Neural crest cell (in vitro differentiated cells): ENCODE measurements at places on chromosomes 5 and 9.

DNA sequence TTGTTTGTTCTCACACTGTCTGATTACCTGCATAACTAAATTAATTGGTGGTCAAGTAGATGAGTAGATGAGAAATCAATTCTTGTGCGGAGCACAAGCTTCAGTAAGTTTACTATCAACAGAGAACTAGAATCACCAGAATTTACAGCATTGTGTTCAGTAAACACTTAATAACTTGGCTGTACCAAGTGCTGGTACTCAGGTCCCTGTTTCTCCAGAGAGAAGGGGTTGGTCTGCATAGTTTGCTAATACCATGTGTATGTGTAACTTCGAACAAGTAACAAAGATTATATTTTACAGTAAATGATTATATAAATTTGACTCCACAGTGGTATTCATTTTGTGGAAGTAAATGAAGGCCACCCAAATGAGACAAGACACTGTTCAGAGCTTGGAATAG, 146.3 kb downstream of the PCSK5 start:
- peak overlapping the region; percentile 43 for H3K27ac ChIP-seq
- DNase-seq: no peak
- H3K4me3 ChIP-seq: no peak overlapping the region
- no peaks in the 10 kb centered on the region for H3K27me3 ChIP-seq
- H3K36me3 ChIP-seq: peaks cover 5% of the 10 kb centered on the region

DNA sequence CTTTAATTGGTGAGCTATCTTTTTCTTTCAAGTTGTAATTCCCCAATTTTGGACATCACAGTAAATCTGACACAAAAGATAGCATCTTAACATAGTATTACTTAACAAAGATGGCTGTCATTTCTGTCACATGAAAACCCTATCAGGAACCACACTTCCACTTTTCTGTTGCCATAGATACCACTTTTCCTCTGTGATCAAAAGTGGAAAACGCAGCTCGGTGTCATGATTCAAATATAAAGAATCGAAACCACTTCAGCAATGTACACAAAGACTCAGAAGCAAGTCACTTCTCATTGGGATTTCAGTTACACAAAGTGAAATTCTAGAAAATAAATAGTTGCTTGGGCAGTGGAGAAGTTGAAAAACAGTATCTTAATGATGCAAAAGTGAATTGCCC, 524.9 kb upstream of the ITGA1 start:
- no peaks in the 10 kb centered on the region for H3K36me3 ChIP-seq
- no peak overlapping the region for H3K27ac ChIP-seq
- no peaks in the 10 kb centered on the region for H3K4me1 ChIP-seq
- no peak overlapping the region for H3K4me3 ChIP-seq
- DNase-seq: no peak

DNA sequence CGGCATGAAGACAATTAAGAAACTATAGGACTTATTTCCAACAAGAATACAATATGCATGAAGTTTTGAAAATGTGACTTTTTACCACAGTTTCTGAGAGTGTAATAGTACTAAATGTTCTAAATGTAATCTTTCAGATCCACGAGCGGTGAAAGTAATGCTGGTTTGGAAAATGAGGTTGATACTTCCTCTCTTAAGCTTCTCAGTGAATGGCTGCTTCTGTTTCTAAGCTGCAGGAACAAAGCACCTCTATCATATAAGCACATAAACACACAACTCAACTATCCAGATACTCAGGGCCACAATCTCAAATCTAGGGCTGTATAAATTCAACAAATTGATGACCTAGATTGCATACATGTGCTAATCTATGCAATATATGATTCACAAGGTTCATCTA, 78.3 kb downstream of the LIFR start:
- peak overlapping the region; percentile 1 for H3K4me3 ChIP-seq
- DNase-seq: no peak
- H3K4me1 ChIP-seq: peaks cover 16% of the 10 kb centered on the region
- H3K27ac ChIP-seq: no peak overlapping the region

- no peaks in the 10 kb centered on the region for H3K36me3 ChIP-seq
- no peaks in the 10 kb centered on the region for H3K27me3 ChIP-seq
- H3K27ac ChIP-seq: no peak overlapping the region
- H3K4me3 ChIP-seq: no peak overlapping the region
- peaks cover 6% of the 10 kb centered on the region for H3K4me1 ChIP-seq
Observed at GRCh38 chr9:8725635-8726034, 926.1 kb upstream of the DMAC1 start.

GRCh38 chr5:115735108-115735998, 81.1 kb downstream of the CDO1 start:
- no peak for DNase-seq
- H3K27me3 ChIP-seq: peaks cover 4% of the 10 kb centered on the region
- H3K4me3 ChIP-seq: no peak overlapping the region
- no peaks in the 10 kb centered on the region for H3K36me3 ChIP-seq
- no peak overlapping the region for H3K27ac ChIP-seq

DNA sequence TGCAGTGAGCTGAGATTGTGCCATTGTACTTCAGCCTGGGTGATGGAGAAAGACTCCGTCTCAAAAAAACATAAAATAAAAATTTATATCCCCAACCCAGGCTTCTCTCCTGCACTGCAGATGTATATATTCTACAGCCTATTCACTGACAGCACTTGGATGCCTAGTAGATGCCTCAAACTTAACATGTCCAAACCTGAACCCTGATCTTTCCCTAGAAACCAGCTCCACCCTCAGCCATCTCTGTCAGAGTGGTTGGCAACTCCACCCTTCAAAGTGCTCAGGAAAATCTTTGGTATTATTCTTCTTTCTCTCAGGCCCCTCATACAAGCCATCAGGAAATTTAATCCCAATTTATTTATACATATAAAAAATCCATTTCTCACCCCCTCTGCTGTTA, 36.9 kb upstream of the TXN start:
- no peaks in the 10 kb centered on the region for H3K27me3 ChIP-seq
- H3K4me1 ChIP-seq: no peaks in the 10 kb centered on the region
- no peak overlapping the region for H3K4me3 ChIP-seq
- no peak overlapping the region for H3K27ac ChIP-seq
- no peaks in the 10 kb centered on the region for H3K36me3 ChIP-seq

DNA sequence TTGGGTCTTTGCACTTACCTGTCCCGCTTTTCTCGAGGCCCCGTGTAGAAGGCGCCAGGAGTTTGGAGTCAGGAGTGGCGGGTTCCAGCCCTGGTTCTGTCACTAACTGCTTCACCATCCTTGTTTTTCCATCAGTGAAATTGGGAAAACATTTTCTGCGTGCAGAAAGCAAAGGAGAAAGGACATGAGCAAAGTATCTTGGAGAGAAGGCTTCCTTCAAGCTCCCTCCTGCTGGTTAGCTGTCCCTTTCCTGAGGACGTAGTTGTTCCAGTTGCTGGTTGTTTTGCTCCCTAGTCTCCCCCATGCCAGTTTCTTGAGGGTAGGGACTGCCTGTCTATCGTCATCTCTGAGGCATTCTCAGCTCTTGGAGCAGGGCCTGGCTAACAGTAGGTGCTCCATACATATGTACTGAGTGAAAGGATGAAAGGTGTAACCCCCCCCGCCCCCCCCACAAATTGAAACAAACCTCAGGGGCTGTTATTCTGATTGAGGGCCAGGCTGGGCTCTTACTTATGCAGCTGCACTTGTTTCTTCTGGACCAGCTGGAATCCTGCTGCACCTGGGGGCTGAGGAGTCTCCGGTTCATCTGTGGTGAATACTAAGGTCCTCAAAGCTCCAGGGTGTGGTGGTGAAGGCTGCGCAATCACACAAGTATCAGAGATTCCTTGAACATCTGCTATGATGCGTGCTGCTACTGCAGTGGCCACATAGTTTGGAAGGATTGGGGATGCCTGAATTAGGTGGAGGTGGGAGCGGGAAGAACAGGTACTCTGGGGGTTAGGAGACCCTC, 1.0 kb downstream of the SMIM3 start:
- peak overlapping the region; percentile 95 for H3K4me3 ChIP-seq
- H3K27me3 ChIP-seq: peaks cover 33% of the 10 kb centered on the region
- H3K27ac ChIP-seq: no peak overlapping the region
- H3K36me3 ChIP-seq: no peaks in the 10 kb centered on the region
- no peak for DNase-seq
